Heart right ventricle (tissue), 16 donors: ENCODE measurements at places on chromosomes 3 and 15. TPM values are rescaled to one million over a fixed set of nuclear protein-coding genes. Genes with fewer than 3 reads are reported as not detected.
A peak's percentile ranks its signal among the peaks of the same experiment; 100 is the strongest.

- no peak for DNase-seq
Measured at GRCh38 chr3:175278680-175279079, 419.5 kb downstream of the NAALADL2 start.

DNA sequence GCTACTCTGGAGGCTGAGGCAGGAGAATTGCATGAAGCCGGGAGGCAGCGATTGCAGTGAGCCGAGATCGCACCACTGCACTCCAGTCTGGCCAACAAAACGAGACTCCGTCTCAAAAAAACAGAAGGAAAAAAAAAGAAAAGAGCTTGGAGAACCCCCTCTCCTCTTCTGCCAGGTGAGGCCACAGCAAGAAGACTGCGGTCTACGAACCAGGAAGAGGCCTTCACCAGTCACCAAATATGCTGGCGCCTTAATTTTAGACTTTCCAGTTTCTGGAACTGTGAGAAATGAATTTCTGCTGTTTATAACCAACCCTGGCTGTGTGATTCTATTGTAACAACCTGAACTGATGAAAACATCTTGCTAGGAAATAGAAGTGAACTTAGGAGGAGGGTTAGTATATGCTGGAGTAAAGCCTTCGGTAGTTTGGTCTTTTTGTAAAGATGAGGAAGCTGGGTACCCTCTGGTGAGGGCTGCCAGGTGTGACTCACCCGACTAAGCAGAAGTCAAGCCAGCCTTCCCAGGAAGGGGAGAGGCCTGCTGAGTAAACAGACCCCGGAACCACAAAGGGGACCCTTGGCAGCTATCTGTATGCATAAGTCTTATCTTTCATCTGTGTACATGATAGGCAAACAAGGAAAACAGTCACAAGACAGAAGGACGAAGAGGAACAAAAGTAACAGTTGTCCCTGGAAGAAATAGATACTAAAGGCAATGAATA, 78.7 kb downstream of the KLF13 start:
- DNase-seq, result no peak

- DNase-seq, result no peak
Measured at GRCh38 chr15:88985547-88986393, 72.6 kb upstream of the MFGE8 start.

DNA sequence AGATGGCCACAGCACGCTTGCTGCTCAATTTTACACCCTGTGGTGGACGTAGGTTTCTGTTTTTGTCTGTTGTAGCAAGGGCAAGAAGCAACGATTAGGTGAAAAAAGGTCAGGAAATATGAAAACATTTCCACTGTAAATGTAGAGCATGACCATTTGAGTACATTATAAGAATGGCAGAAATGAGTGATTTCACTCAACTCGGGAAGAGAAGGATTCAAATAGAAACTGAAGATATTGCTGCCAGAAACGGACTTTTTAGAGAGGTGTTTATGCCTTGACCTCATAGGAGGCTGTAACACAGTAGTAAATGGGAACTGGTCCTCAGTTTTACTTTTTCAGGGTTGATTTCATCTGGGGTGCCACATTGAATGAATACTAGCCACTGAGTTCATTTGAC, 33.1 kb upstream of the GASK1A start:
- no peak for DNase-seq

DNA sequence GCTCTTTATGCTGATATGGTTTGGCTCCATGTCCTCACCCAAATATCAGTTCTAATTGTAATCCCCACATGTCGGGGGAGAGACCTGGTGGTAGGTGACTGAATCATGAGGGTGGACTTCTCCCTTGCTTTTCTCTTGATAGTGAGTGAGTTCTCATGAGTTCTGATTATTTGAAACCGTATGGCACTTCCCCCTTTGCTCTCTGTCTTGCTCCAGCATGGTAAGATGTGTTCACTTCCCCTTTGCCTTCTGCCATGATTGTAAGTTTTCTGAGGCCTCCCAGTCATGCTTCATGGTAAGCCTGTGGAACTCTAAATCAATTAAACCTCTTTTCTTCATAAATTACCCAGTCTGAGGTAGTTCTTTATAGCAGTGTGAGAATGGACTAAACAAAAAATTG, 107.6 kb downstream of the IMPG2 start:
- DNase-seq, result no peak

DNA sequence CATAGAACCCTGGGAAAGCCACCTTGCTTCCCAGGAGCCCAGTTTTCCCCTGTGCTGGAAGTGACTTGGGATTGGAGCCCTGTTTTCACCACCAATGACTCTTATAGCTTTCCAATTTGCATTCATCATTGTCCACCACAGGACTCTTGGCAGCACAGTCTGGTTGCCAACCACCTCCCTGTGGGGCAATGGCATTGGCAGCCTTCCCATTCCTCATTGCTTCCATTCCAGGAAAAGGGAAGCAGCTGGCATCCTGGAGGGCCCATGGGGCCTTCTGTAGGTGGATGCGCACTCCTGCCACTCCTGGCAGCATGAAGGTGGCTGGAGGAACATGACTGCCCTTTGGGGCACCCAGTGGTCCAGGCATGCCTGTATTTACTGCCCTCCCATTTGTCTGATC, 57.7 kb downstream of the FEM1B start:
- DNase-seq, result no peak

DNA sequence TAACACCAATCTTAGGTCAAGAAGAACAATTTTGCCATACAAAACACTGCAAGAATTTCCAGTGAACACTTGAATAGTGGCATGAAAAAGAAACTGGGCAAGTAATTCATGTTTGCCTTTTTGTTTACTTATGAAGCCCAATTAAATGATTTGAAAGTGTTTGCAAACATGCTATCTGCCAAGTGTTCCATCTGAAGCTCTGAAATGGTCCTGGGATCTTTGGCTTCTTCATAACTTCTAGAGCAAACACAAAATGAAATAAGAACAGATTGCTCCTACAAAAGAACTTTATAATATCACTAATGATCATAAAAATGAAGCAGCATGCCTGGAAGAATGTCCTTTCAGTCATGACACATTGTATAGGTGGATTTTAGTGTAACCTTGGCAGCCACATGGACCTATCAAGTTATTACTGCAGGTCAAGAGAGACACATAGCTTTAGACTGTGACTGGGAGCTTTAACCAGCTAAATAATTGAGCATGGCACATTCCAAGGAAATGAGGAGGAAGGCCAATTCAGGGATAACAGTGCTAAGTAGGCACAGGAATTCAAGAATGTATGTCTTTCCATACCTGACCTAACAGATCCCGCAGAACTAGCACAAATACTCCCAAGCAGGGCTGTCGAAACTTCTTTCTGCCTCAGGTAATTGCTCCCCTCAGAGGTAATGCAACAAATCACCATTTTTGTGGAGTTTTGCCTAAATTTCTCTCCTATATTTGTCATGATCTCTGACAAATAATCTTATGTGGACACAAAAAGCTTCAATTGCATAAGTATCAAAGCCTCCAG, 144.6 kb downstream of the DUT start:
- no peak for DNase-seq

- no peak for DNase-seq
Measured at GRCh38 chr3:25532431-25533162, 104.5 kb downstream of the RARB start.

- DNase-seq, result no peak
Measured at GRCh38 chr15:92845126-92845508, 55.0 kb upstream of the CHD2 start.

GRCh38 chr3:120798346-120798745, 55.8 kb downstream of the GTF2E1 start:
- DNase-seq, result no peak

GRCh38 chr3:124780761-124781475, 50.7 kb downstream of the UMPS start:
- DNase-seq, result peak; percentile 89

- DNase-seq, result no peak
Measured at GRCh38 chr3:105415951-105416350, 49.2 kb downstream of the ALCAM start.

- DNase-seq, result no peak
Measured at GRCh38 chr3:196390116-196390515, 42.1 kb downstream of the UBXN7 start.

DNA sequence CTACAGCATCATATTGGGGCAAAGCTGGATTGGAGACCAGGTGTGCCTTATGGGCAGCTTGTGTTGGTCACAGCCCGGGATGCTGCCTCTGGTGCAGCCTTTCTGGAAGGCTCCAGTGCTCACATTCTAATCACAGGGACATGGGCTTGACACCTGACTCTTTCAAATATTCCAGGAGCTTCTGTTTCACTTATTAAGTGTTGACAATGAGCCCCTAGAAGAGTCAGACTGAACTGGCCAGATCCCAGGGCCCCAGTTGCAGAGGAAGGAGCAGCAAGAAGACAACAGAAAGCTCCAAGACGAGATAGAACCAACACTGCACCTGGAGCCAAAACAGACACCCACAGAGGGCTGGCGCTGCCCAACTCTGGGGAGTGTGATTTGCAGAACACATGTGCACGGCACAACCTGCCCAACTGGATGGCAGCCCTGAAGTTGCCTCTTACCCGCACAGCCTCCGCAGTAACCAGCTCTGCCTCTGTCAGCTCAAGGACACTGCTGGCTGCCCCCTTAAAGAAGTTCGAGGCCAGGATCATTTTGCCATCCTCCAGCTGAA, 30.3 kb downstream of the ALDH1L1 start:
- DNase-seq, result peak; percentile 1

DNA sequence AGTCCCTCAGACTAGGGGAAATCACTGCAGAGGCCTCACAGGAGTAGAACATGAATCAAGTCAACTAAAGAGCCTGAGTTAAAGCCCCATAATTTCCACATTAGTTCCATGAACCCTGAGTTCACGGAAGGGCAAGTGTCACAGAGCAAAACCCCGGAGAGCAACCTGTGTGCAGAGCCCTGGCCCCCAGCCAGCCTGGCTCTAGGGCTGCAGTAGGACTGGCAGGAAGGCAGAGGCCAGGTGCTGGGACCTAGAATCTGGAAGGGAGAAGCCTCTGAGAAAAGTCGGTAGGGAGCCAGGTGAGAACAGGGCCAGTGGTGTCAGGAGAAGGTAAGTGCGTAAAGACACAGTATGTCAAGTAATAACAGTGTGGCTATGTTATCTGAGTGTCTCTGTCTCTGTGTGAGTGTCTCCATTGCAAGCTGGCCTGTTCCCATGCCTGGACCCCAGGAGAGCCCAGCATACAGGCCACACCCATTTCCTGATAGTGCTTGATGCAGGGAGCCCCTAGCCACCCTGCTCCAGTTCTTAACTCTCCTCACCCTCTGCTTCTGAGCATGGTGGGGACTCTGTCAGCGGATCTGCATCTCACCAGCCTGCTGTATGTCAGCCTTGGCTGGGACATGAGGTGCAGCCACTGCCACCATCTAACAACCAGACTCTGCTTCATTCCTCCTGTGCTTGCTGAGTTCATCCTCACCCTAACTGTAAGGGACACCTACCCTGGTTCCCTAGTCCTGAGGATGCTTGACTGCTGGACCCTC, 11.3 kb upstream of the MANF start:
- no peak for DNase-seq

DNA sequence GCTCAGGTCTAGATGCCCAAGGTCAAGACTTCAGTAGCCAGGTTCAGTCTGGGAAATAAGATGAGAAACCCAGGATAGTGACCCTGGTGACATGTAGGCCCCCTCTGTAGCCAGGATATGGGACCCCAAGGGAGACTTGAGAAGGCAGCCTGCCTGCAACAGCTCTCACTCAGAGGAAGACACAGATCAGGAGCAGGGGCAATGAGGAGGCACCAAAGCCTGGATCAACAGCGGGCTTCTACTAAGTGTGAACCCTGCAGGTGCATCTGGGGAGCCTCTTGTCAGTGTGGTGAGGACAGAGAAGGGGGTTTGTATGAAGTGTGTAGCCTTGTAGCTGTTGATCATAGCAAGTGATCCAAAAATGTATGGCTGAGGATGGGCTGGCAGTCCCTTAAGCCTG, 25.4 kb downstream of the PLA2G4F start:
- DNase-seq, result no peak

DNA sequence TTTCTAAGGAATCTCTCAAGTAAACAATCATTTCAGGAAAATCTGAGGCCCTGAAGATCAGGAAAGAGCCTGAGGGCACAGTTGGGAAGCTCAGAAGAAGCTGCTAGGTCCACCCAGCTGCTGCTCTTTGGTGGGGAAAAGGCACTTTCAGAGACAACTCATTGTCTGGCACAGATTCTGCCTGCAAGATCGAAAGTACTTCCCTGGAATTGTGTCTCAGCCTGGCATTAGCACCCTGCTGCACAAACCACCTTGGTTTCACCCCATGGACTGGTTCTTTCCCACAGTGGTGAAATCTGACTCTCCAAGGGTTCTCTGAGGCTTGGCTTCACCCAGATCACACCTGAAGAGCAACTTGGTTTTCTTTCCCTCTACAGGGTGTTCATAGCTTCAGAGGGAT, 18.7 kb downstream of the THRB start:
- no peak for DNase-seq

DNA sequence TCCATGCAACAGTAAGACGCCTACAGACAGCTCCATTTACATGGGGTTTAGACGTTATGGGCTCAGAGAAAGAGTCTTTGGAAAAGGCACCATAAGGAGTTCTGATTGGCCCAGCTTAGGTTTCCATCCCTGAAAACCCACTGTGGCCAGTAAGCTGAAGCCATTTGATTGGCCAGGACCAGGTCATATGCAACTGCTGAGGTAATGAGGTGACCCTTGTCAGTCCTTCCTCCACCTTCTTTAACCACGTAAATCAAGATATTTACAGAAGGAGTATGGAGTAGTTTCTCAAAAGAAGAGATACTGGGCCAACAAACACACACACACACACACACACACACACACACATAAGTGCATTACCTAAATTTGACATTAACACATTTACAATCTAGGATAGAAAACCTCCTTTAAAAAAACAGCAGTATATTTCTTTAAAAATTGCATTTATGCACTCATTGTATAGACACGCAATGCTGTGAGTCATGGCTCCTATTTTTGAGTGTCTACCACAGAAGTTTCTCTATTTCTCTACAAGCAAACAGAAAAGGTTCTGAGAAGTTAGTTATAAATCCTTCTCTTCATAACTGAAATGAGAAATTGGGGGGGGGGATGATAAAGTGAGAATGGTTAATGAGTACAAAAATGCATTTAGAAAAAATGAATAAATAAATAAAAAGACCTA, 16.3 kb upstream of the MB21D2 start:
- DNase-seq, result no peak

DNA sequence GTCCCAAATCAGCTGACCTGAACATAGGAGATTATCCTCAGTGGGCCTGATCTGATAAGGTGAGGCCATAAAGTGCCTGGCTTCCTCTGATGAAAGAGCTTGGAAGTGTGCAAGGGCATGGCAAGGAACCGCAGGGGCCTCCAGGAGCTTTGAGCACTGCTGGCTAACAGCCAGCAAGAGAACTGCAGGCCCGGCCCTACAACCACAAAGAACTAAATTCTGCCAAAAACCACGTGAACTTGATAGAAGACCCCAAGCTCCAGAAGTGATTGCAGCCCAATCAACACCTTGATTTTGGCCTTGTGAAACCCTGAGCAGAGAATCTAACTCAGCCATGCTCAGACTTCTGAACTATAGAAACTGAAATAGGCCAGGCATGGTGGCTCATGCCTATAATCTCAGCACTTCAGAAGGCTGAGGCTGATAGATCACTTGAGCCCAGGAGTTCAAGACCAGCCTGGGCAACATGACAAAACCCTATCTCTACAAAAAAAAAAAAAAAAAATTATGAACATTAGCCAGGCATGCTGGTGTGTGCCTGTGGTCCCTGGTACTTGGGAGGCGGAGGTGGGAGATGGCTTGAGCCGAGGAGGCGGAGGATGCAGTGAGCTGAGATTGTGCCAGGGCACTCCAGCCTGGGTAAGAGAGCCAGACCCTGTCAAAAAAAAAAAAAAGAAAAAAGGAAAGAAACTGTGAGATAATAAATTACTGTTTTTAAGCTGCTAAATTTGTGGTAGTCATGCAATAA, 7.7 kb upstream of the DIS3L start:
- no peak for DNase-seq

Gene PP2D1
- total RNA-seq, result not detected

Gene BCHE
- 0.92 TPM for total RNA-seq

Gene ALPK3
- total RNA-seq, result 201 TPM

Gene DGKG
- 32.0 TPM for total RNA-seq

Gene UPK1B
- total RNA-seq, result not detected
